GM23338 (cell line): ENCODE measurements at places on chromosomes 1 and 21. TPM values are rescaled to one million over a fixed set of nuclear protein-coding genes. Genes with fewer than 3 reads are reported as not detected.

- H3K27me3 ChIP-seq: no peaks in the 10 kb centered on the region
- H3K27ac ChIP-seq: no peak overlapping the region
- DNase-seq: no peak
- no peak overlapping the region for H3K4me3 ChIP-seq
- no peaks in the 10 kb centered on the region for H3K4me1 ChIP-seq
- no peaks in the 10 kb centered on the region for H3K36me3 ChIP-seq
These were observed 16.2 kb upstream of the DISC1 start for GRCh38 chr1:231610388-231610787.

PGD gene
- total RNA-seq: 274 and 305 TPM in 2 replicates

DNA sequence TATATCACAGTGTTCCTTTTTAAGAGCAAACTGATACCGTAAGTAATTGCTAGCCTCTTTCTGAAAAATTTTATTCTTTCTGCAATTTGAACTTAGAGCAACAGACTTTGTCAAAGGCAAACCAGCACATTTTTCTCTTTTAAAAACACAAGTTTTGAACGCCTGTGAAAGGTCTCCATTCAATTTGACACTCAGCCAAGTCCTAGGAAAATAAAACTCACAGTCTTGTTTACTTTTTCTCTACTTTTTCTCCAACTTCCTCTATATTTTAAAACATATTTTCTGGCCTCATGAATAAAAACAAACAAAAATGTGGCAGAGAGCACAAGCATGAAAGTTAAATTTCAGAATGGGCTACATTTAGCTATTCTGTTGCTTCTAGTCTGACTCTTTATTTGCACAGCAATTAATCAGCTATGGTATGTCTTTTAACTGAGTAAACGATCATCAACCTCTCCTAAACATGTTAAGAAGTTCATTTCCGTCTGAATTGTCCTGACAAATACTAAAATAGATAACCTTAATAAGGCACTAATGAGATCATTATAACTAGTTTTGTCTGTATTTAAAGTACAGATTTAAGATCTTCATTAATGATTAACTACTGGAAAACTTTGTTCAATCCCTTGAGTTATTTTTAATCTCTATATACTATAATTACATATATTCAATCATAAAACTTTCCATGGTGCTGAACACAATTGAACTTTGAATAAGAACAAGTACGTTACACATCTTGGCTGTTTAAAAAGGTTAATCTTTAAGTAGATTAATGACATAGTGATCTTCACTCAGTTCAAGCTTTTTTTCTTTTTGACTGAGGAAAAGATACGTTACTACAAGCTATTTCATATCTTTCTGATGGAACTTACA is 550.6 kb downstream of the PTBP2 start:
- no peaks in the 10 kb centered on the region for H3K27me3 ChIP-seq
- DNase-seq: no peak
- no peaks in the 10 kb centered on the region for H3K36me3 ChIP-seq
- no peak overlapping the region for H3K27ac ChIP-seq
- no peak overlapping the region for H3K4me3 ChIP-seq
- peaks cover 8% of the 10 kb centered on the region for H3K4me1 ChIP-seq

- no peak overlapping the region for H3K4me3 ChIP-seq
- no peaks in the 10 kb centered on the region for H3K36me3 ChIP-seq
- no peak for DNase-seq
- peaks cover 60% of the 10 kb centered on the region for H3K4me1 ChIP-seq
These were observed 27.9 kb downstream of the OPTC start for GRCh38 chr1:203521812-203522211.

DNA sequence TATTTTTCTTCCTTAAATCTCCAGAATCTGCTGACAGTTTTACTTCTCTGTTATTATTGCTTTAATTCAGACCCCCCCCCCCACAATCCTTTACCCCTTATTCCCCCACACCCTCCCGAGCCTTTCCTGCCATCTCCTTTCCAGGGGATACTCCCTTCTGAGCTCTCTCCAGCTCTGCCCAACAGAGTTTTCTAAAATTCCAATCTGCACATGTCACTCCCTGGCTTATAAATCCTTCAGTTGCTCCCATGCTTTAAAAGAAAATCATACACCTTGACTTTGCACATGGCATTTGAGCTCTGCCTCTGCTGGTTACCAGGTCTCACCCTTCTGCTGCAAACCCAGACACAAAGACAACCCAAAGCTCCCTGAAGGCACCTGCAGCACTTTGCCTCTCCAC is 11.7 kb upstream of the EPS8L3 start:
- no peaks in the 10 kb centered on the region for H3K36me3 ChIP-seq
- no peak for DNase-seq
- H3K27me3 ChIP-seq: no peaks in the 10 kb centered on the region

MEX3A gene
- 31.5 and 38.1 TPM in 2 replicates for total RNA-seq

SLC27A3 gene
- total RNA-seq: 18.8 and 24.2 TPM in 2 replicates

- H3K27me3 ChIP-seq: peaks cover 4% of the 10 kb centered on the region; the same call in 1 of the 2 replicates
- peak overlapping the region; percentile 94 for H3K4me3 ChIP-seq
- H3K4me1 ChIP-seq: peaks cover 11% of the 10 kb centered on the region
- DNase-seq: no peak
- 0 out of 2 replicates have a peak, but pooled peaks cover 5% of the 10 kb centered on the region for H3K36me3 ChIP-seq
- no peak overlapping the region for H3K27ac ChIP-seq
These were observed 1.6 kb downstream of the CPT2 start for GRCh38 chr1:53198241-53198651.

DNA sequence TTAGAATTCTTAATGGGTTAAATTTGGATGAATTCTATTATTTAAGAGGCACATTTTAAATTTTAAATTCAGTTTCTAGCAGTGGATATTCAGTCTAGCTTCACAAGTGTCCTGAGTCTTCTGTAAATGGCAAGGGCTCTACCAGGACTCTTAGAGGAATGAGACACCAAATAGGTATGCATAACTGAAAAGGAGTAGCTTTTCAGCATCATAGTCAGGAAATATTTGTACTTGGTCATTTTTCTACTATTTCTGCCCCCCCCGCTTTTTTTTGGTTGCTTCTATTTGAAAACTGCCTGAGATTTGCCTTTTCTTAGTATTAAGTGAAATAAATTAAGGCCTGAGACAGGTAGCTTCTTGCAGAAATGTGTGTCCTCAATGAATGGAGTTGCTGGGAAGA is 80.2 kb downstream of the MAST2 start:
- H3K27ac ChIP-seq: no peak overlapping the region
- H3K4me3 ChIP-seq: no peak overlapping the region
- no peaks in the 10 kb centered on the region for H3K4me1 ChIP-seq
- H3K36me3 ChIP-seq: no peaks in the 10 kb centered on the region
- no peaks in the 10 kb centered on the region for H3K27me3 ChIP-seq
- DNase-seq: no peak

DNA sequence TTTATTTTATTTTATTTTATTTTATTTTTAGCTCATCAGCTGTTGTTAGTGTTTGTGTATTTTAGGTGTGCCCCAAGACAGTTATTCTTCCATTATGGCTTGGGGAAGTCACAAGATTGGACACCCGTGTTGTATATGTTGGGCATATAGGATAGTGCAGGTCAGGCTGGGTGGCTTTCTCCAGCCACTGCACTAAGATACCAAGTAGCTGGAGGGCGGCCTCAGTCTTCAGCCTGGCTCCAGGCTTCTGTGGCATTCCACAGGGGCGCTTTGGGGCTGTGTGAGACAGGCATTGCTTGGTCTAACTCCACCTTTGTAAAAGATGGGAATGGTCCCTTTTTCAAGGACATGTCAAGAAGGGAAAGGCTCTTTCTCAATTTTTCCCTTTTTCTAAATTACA is 16.5 kb downstream of the RRP1B start:
- H3K36me3 ChIP-seq: peaks cover 49% of the 10 kb centered on the region
- no peak overlapping the region for H3K4me3 ChIP-seq
- H3K27me3 ChIP-seq: no peaks in the 10 kb centered on the region
- 0 out of 2 replicates have a peak, but pooled peaks cover 5% of the 10 kb centered on the region for H3K4me1 ChIP-seq
- no peak for DNase-seq
- H3K27ac ChIP-seq: no peak overlapping the region

DNA sequence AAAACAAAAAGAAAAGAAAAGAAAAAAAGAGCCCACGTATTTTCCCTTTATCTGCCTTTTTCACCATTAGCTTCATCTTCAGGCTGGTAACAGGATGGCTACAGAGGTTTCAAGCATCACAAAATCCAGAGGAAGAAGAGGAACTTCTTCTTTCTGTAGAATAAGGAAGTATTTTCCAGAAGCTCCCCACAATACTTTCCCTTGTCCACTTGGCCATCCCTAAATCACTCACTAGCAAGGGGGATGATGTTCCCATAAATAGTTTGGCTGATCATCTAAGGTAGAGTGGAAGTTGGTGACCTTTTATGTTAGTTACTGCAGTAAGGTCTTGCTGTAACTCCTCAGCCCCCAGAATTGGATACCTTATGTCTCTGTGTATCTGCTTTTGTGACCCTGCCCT is 45.1 kb upstream of the RNF11 start:
- H3K27ac ChIP-seq: no peak overlapping the region
- no peaks in the 10 kb centered on the region for H3K27me3 ChIP-seq
- no peak for DNase-seq
- no peaks in the 10 kb centered on the region for H3K36me3 ChIP-seq

GRCh38 chr1:229027622-229028182 is 243.2 kb upstream of the RAB4A start:
- peak overlapping the region; percentile 33 for H3K4me3 ChIP-seq
- 0 out of 2 replicates have a peak overlapping the region, but pooled peaks have one; percentile 22 for H3K27ac ChIP-seq
- DNase-seq: peak; percentile 71

DNA sequence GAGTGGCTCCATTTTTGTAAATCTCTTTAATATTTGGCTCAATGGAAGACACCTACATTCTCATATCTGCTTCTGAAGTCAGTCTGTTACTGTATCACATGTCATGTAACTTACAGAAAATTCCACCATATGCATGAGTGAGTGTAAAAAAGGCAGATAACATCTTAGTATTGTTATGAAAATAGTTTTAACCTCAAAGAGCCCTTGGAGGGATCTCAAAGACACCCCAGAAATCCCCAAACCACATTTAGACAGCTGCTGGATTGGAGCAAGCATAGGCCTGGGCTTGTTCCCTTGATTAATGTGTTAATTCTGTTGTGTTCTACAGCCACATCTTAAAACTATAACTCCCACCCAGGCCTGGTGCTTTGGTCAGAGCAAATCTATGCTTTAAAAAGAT is 16.9 kb downstream of the MACO1 start:
- no peaks in the 10 kb centered on the region for H3K36me3 ChIP-seq
- H3K4me1 ChIP-seq: peaks cover 30% of the 10 kb centered on the region
- H3K27ac ChIP-seq: 0 out of 2 replicates have a peak overlapping the region, but pooled peaks have one; percentile 4
- H3K4me3 ChIP-seq: no peak overlapping the region
- no peak for DNase-seq
- H3K27me3 ChIP-seq: no peaks in the 10 kb centered on the region

RBP7 gene
- 3.2 and 11.7 TPM in 2 replicates for total RNA-seq

- H3K4me1 ChIP-seq: peaks cover 9% of the 10 kb centered on the region
- no peaks in the 10 kb centered on the region for H3K36me3 ChIP-seq
- no peak overlapping the region for H3K27ac ChIP-seq
- DNase-seq: no peak
- no peak overlapping the region for H3K4me3 ChIP-seq
These were observed 100.0 kb downstream of the ETS2 start for GRCh38 chr21:38905752-38906151.

DNA sequence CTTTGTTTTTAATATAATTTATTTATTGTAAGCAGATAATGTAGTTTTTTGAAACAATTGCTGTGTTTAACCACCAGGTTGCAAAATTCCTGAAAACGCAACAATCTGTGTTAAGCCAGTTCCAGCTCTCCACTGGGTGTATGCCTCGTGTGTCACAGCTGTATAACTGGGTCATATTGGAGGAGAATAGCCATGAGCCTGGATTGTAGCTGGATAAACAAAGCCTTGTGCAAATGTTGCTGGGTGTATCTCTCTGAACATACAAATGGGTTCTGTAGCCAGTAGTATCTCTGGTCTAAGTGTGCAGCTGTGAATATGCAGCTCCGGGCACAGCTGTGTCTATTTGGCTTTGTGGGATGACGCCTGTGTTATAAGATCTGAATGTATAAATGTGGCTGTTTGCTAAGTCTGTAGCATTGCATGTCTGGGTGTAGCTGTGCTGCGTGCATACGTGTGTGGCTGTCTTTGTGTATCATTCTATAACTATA is 2.8 kb downstream of the TCEA3 start:
- peaks cover 4% of the 10 kb centered on the region; the same call in 1 of the 2 replicates for H3K4me1 ChIP-seq
- H3K4me3 ChIP-seq: no peak overlapping the region
- H3K36me3 ChIP-seq: no peaks in the 10 kb centered on the region
- H3K27ac ChIP-seq: no peak overlapping the region

DNA sequence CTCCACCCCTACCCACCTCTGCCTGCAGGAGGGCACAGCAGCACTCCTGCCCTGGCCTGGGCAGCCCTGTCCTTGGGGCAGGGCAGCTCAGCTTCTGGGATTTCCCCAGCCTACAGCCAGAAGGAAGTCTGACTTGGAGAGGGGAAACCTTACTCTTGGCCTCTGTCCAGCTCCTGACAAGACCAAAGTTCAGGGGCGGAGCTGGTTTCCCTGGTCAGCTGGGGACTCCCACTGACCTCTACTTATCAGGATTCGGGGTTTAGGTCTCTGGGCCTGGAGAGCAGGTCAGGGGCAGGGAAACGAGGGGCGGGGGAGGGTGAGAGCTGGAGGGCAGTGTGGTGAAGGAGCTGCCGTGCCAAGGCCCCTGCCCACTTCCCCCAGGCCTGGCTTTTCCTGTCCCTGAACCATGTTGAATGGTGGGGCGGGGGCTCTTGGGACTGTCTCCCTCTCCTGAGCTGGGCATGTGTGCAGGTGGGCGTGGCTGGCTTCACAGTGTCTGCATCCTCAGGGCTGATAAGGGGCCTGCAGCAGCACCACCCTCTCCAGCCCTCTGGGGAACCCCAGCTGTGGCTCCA is 16.8 kb upstream of the ETV3 start:
- H3K36me3 ChIP-seq: no peaks in the 10 kb centered on the region
- H3K27me3 ChIP-seq: no peaks in the 10 kb centered on the region
- peaks cover 10% of the 10 kb centered on the region; the same call in 1 of the 2 replicates for H3K4me1 ChIP-seq
- H3K27ac ChIP-seq: no peak overlapping the region
- peak; percentile 24 for DNase-seq

CSMD2 gene
- 16.6 and 18.8 TPM in 2 replicates for total RNA-seq

GRCh38 chr1:44604157-44604955 is 69.9 kb downstream of the TMEM53 start:
- no peaks in the 10 kb centered on the region for H3K27me3 ChIP-seq
- DNase-seq: no peak
- no peak overlapping the region for H3K27ac ChIP-seq
- no peak overlapping the region for H3K4me3 ChIP-seq
- no peaks in the 10 kb centered on the region for H3K36me3 ChIP-seq
- peaks cover 4% of the 10 kb centered on the region; the same call in 1 of the 2 replicates for H3K4me1 ChIP-seq

GRCh38 chr1:22292011-22292788 is 149.3 kb upstream of the WNT4 start:
- no peaks in the 10 kb centered on the region; the same call in 1 of the 2 replicates for H3K4me1 ChIP-seq
- no peaks in the 10 kb centered on the region for H3K27me3 ChIP-seq
- no peak for DNase-seq
- no peak overlapping the region for H3K4me3 ChIP-seq
- no peaks in the 10 kb centered on the region for H3K36me3 ChIP-seq

DNA sequence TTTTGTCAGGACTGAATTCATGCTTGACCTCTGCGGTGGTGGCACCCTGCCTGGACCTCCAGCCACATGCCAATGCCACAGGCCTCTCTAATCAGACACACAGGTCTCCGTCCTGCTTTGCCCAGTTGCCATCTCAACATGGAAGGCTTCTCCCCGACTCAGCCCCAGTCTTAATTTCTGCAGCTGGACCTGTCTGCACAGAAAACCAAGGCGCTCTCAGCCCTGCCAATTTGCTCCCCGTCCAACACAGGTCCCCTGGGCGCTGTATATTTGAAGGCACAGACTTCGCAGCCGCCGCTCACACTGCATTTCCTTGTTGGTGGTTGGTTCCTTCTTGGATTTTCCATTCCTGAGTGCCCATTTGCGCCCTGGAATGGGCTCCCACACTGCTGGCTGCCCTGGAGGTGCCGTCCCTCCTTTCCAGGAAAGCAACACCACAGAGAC is 28.0 kb upstream of the PLEKHG5 start:
- no peak overlapping the region; the same call in 1 of the 2 replicates for H3K4me3 ChIP-seq
- H3K4me1 ChIP-seq: peaks cover 20% of the 10 kb centered on the region
- no peak for DNase-seq
- no peaks in the 10 kb centered on the region for H3K36me3 ChIP-seq
- no peaks in the 10 kb centered on the region for H3K27me3 ChIP-seq
- H3K27ac ChIP-seq: peak overlapping the region; percentile 78; the same call in 1 of the 2 replicates
